ENCODE measurements at places on chromosomes 16 and 17.

DNA sequence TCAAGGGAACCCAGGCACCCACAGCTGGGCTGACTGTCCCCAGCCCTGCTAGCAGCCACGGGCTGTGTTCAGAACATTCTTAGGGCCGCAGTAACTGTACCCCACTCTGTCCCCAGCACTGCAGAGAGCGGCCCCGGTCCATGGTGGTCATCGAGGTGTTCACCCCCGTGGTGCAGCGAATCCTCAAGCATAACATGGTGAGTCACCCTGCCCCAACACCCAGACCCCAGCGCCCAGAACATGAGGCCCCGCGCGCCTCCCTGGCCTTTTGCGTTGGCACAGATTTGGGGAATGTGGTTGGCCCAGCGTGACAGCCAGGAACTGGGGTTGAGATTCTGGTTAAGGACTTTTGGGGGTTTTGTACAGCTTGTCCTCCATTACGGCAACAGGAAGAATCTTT is 114.9 kb upstream of the PLCG2 start:
- no peak for DNase-seq

DNA sequence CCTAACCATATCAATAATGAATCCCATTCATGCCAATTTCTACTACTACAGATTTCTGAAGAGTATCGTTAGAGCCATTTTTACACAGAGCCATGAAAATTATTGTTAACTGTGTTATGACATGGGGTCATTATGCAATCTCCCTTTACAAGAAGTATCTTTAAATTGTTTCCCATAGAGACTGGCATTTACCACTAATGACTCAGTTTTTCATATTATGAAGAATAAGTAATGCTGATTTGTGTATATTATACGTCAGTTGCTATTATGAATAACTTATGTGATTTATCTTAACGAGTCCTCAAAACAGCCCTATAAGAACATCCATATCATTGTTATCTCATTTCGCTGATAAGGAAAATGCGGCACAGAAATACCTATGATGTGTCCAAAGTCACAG is 173.8 kb downstream of the KCNJ2 start:
- DNase-seq, result no peak

DNA sequence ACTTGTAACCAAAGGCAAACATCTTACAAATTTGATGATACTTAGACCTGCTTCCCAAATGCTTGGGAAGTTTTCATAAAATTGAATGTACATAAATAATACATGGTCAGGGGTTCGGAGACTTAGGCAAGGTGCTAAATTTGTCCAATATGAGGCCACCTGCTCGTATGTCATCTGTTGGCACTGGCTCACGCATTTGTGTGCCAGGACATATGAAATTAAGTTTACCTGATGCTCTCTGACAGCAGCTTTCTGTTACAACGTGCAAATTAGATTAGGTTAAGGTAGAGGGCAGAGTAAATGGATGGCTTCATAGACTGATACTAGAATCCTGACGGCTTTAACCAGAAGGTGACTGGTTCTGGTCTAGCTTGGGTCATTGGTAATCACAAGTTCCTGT is 970.3 kb upstream of the RBFOX1 start:
- DNase-seq, result no peak

- DNase-seq, result peak; percentile 27
These were observed 19.1 kb upstream of the CD79B start for GRCh38 chr17:63950940-63951907.

Measured in T-helper 9 cell (primary cell).